SHP77 (cell line): ENCODE measurements at places on chromosomes 2 and 18.

GRCh38 chr2:151852260-151853069 lies 24.2 kb upstream of the ARL5A start:
- DNase-seq: no peak

- peak; percentile 89 for DNase-seq
Observed at GRCh38 chr2:240991378-240992263, 6.8 kb upstream of the SNED1 start.

DNA sequence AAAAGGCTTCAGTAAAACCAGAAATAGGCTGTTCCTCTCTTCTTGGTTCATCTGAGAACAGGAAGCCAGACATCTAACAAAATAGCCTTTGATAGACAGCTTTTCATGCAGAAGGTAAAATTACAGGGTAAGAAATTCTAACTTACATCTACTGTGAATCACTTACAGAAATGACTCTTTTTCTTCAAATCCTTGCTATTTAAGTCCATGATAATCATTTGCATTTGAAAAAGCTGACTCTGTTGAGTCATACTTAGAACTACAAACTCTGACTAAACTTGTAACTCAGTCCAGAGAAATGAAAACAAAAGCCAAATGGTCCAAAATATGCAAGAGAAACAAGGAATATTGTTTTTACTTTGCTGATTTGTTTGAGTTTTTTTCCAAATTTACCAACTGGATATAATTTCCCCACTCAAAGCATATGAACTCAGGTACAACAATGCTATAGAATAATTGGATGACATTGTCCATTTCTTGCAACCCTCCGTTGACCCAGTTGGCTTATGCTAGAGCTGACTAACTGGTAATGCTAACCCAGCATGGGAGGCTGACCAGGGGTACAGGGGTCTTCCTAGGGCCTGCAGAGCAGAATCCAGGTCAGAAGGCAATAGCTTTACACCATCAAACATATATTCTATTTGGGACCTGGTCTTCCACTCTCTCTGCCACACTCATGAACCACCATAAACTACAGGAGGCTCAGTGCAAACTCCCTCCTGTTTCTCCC lies 18.8 kb upstream of the MREG start:
- no peak for DNase-seq

DNA sequence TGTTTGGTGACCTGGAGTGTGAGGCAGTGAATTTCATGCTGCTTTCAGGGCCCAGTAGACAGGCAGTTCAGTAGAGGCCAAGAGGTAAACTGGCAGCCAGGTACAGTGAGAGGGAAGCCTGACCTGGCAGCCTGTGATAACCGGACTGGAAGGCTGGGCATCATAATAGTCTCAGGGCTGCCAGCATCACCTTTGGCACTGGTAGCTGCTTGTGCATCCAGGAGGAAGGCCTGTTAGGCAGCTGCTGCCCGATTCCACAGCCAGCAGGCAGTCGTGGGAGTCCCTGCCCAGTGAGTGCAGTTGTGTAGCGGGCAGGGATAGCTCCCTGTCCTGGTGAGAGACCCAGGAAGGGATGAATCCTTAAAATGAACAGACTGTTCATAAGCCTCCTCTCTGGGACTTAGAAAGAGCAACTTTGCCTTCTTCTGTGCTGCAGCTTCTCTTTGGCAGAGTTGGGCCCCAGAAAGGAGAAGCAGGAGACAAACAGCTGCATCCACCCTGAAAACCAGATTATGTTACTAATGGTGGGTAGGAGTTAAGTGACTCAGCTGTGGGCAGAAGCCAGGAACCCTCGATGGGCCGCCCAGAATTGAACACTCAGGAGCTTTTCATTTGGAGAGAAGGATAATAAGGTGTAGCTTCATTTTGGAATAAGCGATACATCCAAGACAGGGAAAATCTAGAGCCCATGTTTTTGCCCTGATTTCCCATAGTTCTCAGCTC lies 8.1 kb upstream of the GPBAR1 start:
- DNase-seq: no peak

- DNase-seq: no peak
Observed at GRCh38 chr2:144582651-144583380, 62.9 kb upstream of the ZEB2 start.

GRCh38 chr2:209690029-209690754 lies 81.4 kb upstream of the UNC80 start:
- no peak for DNase-seq

- no peak for DNase-seq
Observed at GRCh38 chr2:144317071-144317738, 202.7 kb downstream of the ZEB2 start.

DNA sequence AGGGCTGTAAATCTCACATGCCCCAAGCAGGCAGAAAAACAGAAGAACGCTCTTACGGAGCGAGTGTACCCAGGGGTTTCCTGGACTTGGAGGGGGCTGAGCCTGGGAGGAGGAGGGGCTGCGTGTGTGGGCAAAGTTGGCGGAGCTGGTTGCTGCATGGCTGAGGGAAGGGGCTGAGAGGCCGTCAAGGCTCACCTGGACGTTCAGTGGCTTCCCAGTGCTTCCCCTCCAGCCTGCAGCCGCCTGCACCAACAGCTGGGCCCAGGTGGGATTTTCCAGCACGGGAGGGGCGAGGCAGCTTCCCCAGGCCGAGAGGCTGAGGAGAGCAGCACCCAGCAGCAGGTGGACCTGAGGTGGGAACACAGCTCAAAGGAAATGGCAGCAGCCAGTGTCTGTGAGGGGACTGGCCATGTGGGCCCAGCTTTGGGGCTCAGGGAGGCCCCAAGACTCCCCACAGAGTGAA lies 70.6 kb upstream of the CTDP1 start:
- no peak for DNase-seq

- DNase-seq: no peak
Observed at GRCh38 chr18:23237524-23238151, 102.4 kb downstream of the CABLES1 start.
